ENCODE measurements at places on chromosomes 3 and 15. TPM values are rescaled to one million over a fixed set of nuclear protein-coding genes. Genes with fewer than 3 reads are reported as not detected.

Gene THSD4
- 23.1 TPM for total RNA-seq

Gene APOD
- total RNA-seq = 1.3 TPM

Gene PDIA5
- 64.6 TPM for total RNA-seq

Gene PPM1M
- total RNA-seq = 12.3 TPM

Gene REC114
- not detected for total RNA-seq

Gene ADCY5
- not detected for total RNA-seq

Gene MYNN
- total RNA-seq = 20.8 TPM
